Fibroblast of skin of left quadriceps (primary cell): ENCODE measurements at places on chromosomes 11 and 22.

GRCh38 chr11:58227956-58228615, 632 bp downstream of the OR10Q1 start:
- no peak for DNase-seq

DNA sequence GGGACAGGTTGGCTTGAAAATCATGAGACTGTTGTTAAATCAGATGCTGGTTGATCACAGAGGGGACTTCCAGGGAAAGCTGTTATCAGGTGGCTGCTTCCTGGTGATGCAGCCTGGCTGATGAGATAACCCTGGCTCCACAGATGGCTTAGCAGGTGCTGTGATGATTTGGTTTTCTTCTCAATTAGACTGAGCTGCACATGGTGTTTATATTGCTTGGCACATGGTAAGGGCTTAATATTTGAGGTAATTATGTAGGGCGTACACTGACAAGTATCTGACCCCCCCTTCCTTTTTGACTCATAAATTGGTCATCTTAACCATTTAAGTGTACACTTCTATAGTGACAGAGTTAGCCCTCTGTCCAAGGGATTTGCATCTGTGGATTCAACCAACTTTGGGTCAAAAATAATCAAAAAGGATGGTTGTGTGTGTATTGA, 7.0 kb downstream of the RPS3 start:
- no peak for DNase-seq

GRCh38 chr11:3165152-3165705, at the start of gene OSBPL5:
OSBPL5 (minus strand) TSS chr11:3165310; CDS start chr11:3129148, 36,162 bp downstream.
- peak; percentile 37 for DNase-seq

GRCh38 chr11:120334894-120335462, 1.2 kb upstream of the ARHGEF12 start:
- peak; percentile 80 for DNase-seq

DNA sequence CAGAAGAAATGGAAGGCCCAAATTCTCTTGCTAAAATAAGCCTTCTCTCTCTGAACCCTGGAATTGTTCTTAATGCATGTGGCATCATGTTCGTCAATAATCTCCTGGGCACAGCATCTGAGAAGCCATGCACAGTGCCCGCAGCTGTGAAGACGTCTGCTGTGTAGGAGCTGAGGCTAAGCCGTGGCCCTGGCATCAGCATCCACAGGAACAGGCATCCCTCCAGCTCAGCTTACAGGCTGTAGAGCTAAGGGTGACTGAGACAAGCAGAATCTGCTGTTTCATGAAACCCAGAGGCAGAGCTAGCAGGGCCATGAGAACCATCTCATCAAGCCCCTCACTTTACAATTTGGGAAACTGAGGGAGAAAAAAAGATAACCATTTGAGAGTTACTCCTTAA, 60.6 kb downstream of the SEZ6L start:
- DNase-seq, result no peak

DNA sequence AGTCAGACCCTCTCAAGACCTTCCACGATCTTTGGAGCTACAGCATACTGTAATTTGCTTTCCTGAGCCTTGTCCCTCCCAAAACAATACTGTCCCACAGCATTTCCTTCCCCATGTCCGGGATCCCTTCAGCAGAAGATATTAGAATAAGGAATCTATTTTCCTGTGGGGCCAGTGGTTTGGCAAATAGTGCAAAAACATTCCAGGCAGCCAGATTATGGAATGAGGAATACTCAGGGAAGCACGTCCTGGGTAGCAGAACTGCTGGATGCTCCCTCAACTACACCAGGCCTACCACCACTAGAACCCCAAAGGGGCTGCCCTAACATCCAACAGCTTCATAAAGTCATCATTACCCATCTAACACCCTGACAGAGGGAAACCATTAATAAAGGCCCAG, 61.5 kb downstream of the AAMDC start:
- no peak for DNase-seq

DNA sequence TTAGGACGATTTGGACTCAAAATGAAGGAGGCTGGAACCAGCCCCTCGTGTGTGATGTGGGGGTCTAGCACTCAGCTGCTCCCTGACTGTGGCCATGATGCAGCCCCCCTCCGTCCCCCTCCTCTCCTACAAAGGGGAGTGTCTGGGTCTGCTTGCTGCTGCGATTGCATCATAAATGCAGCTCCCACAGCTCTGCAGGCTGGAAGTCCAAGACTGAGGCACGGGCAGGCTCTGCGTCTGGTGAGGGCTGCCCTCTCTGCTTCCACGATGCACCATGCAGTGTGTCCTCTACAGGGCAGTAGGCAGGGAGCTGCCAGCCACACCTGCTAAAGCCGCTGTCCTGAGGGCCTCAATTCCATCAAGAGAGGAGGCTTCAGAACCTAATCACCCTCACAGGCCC, 432.1 kb downstream of the BRD1 start:
- DNase-seq, result no peak

GRCh38 chr11:102912482-102912830, 37.7 kb upstream of the MMP12 start:
- DNase-seq, result no peak

DNA sequence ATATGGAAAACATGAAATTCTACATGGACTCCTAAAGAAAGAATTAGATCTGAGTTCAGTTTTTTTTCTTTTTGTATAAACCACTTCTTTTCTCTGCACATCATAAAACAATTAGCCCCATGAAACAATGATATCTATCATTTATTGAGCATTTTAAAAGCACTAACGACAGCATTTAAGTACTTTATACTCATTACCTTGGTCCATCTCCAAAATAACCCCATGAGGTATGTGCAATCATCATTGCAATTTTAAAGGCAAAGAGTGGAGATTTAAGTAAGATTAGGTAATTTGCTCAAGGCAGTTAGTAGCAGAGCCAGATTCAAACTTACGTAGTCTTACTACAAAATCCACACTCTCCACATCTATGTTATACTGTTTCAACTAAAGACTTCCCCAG, 177.7 kb upstream of the RAG2 start:
- no peak for DNase-seq

GRCh38 chr22:42162728-42163489, 32.3 kb upstream of the CYP2D6 start:
- no peak for DNase-seq

GRCh38 chr11:111059726-111060125, 185.8 kb upstream of the POU2AF2 start:
- no peak for DNase-seq

- DNase-seq, result no peak
These were observed 14.4 kb downstream of the ATXN10 start for GRCh38 chr22:45686004-45686403.

GRCh38 chr22:43530349-43531201, 118.8 kb downstream of the MPPED1 start:
- no peak for DNase-seq

DNA sequence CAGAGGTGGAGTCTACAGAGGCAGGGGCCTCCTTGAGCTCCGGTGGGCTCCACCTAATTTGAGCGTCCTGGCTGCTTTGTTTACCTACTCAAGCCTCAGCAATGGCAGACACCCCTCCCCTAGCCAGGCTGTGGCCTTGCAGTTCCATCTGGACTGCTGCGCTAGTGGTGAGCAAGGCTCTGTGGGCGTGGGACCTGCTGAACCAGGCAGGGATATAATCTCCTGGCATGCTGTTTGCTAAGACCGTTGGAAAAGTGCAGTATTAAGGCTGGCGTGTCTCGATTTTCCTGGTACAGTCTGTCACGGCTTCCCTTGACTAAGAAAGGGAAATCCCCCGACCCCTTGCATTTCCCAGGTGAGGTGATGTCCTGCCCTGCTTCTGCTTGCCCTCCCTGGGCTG, 77.7 kb downstream of the GDPD4 start:
- DNase-seq, result no peak

- DNase-seq, result no peak
These were observed 11.7 kb downstream of the CERK start for GRCh38 chr22:46726066-46726985.

DNA sequence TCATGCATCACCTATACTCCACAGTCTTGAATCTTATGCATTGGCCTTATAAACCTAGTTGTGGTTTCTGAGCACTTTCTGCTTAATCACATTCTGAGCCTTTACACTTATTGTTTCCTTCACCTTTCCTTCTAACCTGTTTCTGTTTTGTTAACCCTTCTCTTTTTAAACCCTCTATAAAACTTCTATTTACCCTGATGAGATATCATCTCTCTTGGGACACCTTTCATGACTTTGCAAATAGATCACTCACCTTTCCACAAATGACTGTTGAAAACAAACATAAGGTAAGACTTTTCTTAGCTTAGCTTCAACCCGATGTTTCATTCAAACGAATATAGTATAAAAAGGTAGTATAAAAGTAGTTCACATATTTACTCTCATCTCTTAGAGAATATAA, 483.6 kb downstream of the FAM181B start:
- DNase-seq, result no peak

DNA sequence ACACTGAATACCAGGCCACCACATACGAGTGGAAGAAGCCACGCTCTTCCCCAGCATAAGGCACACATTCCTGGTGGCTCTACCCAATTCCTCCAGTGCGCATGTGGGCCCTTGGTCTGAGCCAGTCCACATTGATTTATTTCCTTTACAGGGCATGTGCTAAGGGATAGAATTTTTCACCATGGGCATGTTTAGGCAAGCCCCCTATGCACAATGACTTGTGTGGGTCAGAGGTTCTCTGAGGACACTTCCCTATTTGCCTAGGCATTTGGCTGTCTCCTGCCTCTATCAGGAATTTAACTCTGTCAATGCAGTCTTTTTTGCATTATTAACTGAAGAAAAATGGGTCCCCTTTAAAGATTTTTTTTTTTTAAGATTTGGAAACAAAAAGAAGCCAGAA, 718.1 kb downstream of the NTM start:
- DNase-seq, result no peak

GRCh38 chr22:40452730-40453487, 82.5 kb downstream of the SGSM3 start:
- DNase-seq, result no peak

DNA sequence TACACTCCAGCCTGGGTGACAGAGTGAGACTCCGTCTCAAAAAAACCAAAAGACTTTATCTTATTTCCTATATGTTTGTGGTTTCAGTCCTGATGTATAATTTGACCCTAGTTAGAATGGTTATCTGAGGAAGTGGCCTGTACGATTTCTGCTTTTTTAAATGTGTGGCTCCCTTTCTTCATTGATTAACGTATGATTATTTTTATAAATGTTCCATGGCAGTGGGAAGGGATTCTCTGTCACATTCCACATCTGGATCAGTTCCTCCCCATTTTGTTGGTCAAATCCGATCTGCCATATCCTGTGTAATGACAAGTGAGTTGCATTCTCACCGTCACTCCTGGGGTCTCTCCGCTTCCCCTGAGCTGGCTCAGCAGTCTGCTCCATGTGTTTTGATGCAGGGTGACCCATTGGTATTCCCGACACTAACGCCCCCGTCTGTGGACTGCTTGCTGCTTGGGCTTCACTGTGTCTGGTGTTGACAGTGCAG, 20.3 kb downstream of the NEAT1 start:
- no peak for DNase-seq

DNA sequence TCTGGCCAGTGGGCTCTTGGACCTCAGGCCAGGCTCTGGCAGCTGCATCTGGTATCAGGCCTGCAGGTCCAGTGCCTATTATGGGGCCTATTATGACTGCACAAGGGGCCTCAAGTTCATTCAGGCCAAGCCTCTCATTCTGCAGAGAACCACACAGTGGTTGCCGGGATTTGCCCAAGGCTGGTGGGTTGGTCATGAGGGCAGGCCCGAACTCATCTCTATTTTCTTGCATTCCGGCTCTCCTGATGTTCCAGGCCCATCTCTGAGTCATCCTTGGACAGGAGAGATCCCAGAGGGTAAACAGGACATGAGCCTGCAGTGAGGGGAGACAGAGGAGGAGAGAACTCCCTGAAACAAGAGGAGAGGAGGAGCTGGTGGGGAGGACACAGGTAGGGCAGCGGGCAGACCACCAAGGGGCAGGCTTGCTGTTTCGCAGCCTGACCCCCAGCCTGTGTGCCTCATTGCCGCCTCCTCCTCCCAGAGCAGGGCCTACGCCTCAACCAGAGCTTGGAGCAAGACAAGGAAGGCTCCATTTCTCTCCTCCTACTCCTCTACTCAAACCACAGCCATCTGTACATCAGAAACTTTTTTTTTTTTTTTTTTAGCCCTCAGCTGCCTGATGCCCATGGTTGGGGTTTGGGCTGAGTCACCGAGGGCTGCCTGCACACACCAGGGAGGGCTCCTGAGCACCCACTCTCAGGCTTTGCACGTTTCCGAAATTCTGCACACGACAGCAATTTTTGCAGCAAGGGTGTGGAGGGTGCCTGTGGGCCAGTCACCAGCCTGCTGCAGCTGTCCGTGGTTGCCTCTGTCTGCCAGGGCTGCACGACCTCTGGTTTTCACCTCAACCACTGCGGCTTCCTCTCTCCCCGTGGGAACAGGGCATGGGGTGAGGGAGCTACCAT, 12.7 kb upstream of the TREH start:
- DNase-seq, result peak; percentile 6

GRCh38 chr11:30326906-30327305, 4.0 kb downstream of the ARL14EP start:
- no peak for DNase-seq

GRCh38 chr11:61297746-61298145, 2.6 kb upstream of the VWCE start:
- peak; percentile 70 for DNase-seq

GRCh38 chr11:96694338-96694737, 304.5 kb downstream of the JRKL start:
- DNase-seq, result no peak

GRCh38 chr11:9820260-9820659, 156.4 kb downstream of the SWAP70 start:
- DNase-seq, result no peak

- DNase-seq, result no peak
These were observed 34.6 kb downstream of the FAM83F start for GRCh38 chr22:40029189-40029890.

DNA sequence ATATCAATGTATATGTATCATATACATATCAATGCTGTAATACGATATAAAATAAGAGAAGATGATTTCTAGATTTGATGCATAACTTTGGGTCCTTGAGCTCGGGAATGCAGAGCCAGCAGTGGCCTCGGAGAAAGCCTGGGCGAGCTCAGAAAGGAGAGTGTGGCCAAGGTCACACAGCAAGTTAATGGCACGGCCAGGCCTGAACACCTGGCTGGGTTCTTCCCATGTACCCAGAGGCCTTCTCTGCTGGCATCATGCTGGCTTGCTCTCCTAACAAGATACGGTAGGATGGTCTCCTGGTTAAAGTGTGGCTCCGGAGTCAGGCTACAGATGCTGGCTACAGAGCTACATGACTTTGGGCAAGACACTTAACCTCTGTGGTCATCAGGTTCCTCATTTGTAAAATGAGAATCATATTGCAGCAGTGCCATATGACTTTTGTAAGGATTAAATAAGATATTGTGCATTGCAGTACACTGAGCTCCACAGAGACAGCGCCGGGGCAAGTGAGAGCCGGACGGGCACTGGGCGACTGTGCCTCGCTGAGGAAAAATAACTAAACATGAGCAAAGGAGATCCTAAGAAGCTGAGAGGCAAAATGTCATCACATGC, 29.9 kb downstream of the TPST2 start:
- DNase-seq, result no peak
